Panc1 (cell line): ENCODE measurements at places on chromosomes 3 and 15. TPM values are rescaled to one million over a fixed set of nuclear protein-coding genes. Genes with fewer than 3 reads are reported as not detected.

DNA sequence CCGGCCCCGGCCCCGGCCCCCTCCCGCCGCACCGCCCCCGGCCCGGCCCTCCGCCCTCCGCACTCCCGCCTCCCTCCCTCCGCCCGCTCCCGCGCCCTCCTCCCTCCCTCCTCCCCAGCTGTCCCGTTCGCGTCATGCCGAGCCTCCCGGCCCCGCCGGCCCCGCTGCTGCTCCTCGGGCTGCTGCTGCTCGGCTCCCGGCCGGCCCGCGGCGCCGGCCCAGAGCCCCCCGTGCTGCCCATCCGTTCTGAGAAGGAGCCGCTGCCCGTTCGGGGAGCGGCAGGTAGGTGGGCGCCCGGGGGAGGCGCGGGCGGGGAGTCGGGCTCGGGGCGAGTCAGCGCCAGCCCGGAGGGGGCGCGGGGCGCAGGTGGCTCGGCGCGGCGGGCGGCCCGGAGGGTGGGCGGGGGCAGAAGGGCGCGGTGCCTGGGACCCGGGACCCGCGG lies 352 bp downstream of the CHRD start:
- no peak for DNase-seq

DNA sequence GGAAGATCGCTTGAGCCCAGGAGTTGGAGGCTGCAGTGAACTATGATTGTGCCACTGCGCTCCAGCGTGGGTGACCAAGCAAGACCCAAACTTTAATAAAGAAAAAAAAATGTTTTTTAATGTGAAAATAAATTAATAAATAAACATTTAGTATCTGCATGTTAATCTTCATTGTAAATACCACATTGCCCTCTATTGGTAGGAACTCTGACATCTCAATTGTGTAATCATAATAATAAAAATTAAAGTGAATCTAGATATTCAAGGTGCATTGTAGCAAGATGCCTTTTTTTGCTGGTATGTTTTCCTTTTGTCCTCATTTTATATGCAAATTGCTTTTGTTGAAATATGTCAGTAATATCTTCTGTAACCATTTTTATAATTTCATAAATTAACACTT lies 95.0 kb upstream of the LIMD1 start:
- DNase-seq = no peak

DNA sequence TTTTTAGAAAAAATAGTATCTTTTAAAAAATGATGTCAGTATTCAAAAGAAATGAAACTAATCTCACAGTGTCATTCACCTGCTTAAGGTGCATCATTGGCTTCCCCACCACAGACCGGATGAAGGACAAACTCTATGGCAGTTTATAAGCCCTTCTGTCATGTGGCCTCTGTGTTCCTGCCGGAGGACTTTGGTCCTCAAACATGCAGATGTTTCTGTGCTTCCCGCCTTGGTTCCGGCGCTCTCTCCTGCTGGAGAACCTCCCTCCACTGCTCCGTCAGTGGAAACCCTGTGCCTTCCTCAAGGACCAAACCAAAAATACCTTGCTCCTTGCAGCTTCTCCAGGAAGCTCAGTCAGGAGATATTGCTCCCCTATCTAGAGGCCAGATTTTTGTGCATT lies 326.3 kb downstream of the UACA start:
- no peak for DNase-seq

- DNase-seq = no peak
Observed at GRCh38 chr3:21913791-21914190, 162.8 kb upstream of the ZNF385D start.

The KLF13 gene
- total RNA-seq = 78.6 TPM

- no peak for DNase-seq
Observed at GRCh38 chr3:101829874-101830273, 19.4 kb upstream of the NFKBIZ start.

GRCh38 chr3:58526515-58526957 lies 10.5 kb downstream of the ACOX2 start:
- no peak for DNase-seq

The ATP13A5 gene
- total RNA-seq = not detected

DNA sequence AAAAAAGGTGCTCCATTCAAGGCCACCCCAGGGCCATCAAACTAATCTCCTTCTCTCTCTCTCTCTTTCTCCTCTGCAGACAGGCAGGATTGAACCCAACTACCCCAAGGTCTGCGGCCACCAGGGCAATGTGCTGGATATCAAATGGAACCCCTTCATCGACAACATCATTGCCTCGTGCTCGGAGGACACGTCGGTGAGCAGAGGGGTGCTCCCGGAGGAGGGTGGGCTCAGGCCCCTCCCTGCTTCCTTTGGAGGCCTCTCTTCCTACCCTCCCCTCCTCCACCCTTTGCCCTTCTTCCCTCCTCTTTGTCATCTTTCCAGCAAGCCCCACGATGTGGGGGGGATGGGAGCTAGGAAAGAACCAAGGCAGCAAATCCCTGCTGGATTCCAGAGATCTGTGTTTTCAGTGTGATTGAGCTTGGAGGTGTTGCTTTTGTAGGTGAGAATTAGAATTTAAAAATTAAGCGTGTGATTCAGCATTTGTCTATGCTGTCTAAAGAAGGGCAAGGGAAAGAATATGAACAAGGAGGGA lies 116.3 kb downstream of the CORO2B start:
- DNase-seq = no peak
